NCI-H2081 treated with DMSO at 0.1 percent for 48 hours (cell line): ENCODE measurements at places on chromosomes 5 and 9.

DNA sequence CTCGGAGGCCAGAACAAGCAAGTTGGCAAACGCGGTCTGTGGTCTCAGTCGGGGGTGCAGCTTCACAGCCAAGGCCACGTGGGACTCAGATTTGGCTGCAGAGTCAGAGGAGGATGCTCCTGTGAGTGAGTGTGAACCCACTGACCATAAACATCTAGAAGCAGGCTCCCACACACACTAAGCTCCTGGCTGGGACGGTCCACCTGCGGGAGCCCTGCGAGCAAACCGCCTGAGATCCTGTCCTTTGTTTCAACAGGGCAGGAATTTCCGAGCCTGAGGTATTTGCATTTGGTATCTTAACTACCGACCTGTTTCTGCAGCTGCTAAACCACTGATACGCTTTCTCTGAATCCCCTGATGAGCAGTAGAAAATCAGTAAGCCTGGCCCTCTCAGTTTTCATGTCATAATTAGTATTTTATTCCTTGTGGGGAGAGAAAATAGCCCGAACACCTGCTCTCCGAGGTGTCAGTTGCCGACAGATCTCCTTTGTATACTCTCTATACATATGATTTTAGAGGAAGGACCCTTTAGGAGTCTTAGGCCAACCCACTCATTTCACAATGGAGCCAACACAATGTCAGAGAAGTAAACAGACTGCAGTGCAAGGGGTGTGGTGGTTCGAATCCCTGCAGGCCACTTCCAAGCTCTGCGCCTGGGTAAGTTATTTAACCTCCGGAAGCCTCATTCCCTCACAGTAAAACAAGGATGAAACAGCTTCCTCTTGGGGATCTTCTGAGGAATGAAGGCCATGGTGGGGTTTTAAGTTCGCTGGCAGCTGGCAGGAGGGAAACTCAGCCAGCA, 40.9 kb upstream of the PWWP2A start:
- peak; percentile 79 for DNase-seq

DNA sequence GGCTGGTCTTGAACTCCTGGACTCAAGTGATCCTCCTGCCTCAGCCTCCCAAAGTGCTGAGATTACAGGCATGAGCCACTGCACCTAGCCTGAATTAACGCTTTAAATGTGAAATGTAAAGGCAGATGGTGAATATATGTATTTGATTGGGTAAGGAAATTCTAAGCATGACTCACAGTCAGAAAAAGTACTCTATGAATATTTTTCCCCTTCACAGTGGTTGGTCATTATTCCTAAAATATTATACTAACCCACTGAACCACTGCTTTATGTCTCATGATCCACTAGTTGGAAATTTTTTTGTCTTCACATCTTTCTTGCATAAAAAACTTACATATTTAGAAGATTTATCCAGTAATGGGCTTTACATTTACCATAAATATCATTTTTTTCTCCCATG, 14.5 kb upstream of the TENT4A start:
- DNase-seq = no peak

- DNase-seq = no peak
These were observed 2.8 kb downstream of the GM2A start for GRCh38 chr5:151255621-151256286.

- DNase-seq = no peak
These were observed 37.1 kb downstream of the RPS6 start for GRCh38 chr9:19342947-19343346.

DNA sequence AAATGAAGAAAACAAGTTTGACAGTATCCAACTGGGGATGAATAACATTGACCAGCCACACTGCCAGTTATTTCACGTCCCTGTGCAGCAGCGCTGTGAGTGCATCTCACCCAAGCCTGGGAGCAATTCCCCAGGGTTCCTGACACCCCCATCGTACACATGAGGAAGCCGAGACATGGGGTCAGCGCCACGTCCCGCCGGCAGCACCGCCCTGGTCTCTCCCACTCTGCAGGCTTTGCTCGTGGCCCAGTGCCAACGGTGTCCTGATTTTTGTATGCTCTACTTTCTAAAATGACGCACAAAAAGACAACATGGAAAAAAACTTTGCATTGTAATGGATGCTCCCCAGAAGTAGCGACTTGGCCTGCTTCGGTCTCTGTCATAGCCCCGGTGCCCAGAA, 14.3 kb downstream of the GTF3C5 start:
- DNase-seq = no peak

- DNase-seq = no peak
These were observed 950.6 kb upstream of the NUDT12 start for GRCh38 chr5:104513121-104513602.

GRCh38 chr5:179170606-179171005, 110.4 kb downstream of the ZNF354C start:
- no peak for DNase-seq

DNA sequence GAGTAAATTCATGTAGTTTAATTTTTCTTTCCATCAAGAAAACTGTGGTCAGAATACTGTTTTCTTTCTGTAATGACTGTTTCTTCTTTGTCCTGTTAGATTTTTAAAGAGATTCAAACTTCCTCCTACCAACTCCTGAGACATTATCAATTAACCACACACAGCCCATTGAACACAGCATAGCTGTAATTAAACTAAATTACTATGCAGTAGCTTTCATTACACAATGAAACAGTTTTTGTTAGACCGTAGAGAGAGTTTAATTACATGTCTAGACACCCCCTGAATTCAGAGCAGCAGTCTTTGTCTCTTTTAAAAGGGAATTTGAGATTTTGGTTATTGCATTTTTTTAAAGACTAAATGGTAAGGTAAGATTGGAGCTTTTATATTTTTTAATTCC, 77.5 kb downstream of the STARD4 start:
- DNase-seq = no peak

DNA sequence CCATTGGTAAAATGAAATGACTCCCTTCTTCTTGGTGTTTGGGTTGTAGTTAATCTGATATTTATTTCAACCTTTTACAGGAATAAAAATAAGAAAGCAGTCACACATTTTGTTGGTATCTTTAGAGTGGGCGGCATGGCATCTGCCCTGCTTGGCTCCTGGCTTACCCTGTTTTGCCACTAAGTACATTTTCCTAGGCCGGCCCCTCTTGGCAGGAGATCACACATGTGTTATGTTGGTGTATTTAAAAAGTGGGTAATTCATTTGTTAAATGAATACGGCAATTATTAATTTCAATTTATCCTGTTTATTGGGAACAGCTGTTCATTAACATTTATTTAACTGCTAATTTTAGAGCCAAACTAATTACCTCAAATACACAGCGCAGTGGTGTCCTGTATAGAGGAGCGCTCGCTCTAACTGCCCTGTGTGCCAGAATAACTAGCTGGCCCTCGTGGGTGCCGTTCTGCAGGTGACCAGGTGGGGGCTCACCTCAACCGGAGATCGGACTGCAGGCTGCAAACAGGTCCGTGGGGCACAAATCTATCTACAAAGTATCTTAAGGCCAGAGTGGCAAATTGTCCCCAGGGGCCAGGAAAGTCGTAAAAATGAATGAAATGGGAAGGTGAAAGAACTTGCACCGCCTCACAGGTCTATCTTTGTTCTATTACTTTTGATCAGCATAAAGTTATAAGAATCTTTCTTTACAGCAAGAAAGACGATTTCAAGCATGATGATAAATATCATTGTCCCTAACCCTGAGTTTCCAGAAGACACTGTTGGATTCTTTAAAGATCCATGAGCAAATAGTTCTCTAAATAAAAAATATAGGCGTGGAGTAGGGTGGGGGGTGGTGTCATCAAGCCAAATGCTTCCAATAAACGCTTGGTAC, 26.2 kb upstream of the GPR151 start:
- peak; percentile 3 for DNase-seq

GRCh38 chr5:102796498-102796897, 41.4 kb downstream of the PAM start:
- no peak for DNase-seq

- no peak for DNase-seq
These were observed 113.8 kb downstream of the TRIM32 start for GRCh38 chr9:116800885-116801284.

- DNase-seq = peak; percentile 79
These were observed 108.4 kb upstream of the PRSS3 start for GRCh38 chr9:33686942-33687341.

GRCh38 chr9:135531096-135531495, 9.9 kb downstream of the LCN1 start:
- DNase-seq = no peak

GRCh38 chr5:134543820-134544614, 18.5 kb downstream of the JADE2 start:
- DNase-seq = no peak

DNA sequence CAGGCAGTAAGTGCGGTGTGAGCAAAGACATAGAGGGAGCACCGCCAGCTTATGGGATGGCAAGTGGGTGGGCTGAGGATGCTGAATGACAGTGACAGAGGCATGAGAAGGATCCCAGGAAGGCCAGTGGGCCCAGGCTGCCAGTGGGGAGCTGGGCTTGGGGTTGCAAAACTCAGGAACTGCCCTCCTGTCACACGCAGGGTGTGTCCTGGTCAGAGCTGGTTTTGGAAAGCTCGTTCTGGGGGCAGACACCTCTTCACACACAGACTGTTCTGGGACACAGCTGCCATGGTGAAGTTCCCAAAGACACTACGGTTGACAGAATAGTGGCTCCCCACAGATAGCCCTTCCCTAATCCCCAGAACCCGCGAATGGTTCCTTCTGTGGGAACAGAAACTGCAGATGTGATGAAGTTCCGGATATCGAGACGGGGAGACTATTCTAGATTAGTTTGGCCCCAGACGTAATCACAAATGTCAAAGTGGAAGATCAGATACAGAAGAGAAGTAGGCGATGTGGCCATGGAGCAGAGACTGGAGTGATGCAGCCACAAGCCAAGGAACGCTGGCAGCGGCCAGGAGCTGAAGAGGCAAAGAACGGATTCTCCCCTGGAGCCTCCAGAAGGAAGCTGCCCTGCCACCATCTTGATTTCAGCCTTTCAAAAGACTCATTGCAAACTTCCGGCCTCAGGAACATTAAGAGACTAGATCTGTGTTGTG, 159.0 kb downstream of the COL23A1 start:
- DNase-seq = no peak

DNA sequence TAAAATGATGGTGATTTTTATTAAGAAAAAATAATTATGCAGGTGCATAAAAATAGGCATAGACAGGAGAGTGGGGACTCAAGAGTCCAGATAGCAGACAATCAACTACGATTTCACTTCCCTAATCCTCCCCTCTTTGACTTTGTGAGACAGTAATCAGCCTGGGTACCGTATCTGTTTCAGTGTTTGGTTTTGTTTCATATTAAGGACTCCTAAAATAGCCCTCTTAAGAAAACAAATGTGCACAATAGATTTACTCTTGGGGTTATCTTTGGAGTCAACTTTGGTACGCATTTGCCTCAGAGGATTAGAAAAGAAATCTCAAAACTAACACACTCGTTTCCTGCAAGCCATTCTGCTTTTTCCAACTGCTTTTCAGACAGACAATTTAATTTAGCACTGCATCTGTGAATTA, 96.3 kb downstream of the ZNF608 start:
- no peak for DNase-seq

DNA sequence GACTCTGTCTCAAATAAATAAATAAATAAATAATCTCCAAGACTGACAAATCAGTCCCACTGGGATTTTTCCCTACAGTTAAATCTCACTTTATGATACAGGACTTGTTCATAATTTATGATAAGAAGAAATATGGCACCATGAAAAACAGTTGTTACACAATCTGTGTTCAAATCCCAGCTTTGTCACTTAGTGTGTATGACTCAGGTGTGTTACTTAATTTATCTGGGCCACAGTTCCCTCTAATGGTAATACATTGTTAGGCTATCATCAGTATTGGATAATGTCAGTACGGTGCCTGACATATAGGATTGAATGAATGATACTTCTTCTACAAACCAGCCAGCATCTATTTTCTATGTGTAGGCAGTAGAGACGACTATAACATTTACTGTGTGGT, 23.1 kb downstream of the SLC36A3 start:
- DNase-seq = no peak

GRCh38 chr9:109491590-109491989, 6.5 kb downstream of the PTPN3 start:
- DNase-seq = no peak

GRCh38 chr5:153711755-153712154, 221.3 kb downstream of the GRIA1 start:
- no peak for DNase-seq

GRCh38 chr5:131538177-131538593, 96.8 kb downstream of the RAPGEF6 start:
- DNase-seq = no peak

GRCh38 chr9:86042199-86042978, 57.0 kb downstream of the GOLM1 start:
- DNase-seq = no peak

DNA sequence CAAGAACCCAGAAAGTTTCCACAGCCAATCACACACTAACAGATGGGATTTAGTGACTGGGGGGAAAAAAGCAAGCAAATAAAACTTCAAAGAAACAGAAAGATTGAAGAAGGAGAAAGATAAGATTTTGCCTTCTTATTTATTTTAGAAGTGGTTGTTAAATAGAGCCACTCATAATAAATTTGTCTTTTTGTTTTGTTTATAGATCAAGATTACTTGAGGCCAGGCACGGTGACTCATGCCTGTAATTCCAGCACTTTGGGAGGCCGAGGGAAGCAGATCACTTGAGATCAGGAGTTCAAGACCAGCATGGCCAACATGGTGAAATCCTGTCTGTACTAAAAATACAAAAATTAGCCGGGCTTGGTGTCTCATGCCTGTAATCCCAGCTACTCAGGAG, 94.9 kb upstream of the RANBP3L start:
- no peak for DNase-seq

GRCh38 chr5:169527863-169528262, 55.7 kb upstream of the SPDL1 start:
- DNase-seq = no peak

- no peak for DNase-seq
These were observed 45.9 kb downstream of the TTC1 start for GRCh38 chr5:160054831-160055230.

- no peak for DNase-seq
These were observed 227.7 kb upstream of the GRAMD2B start for GRCh38 chr5:126195410-126196100.

DNA sequence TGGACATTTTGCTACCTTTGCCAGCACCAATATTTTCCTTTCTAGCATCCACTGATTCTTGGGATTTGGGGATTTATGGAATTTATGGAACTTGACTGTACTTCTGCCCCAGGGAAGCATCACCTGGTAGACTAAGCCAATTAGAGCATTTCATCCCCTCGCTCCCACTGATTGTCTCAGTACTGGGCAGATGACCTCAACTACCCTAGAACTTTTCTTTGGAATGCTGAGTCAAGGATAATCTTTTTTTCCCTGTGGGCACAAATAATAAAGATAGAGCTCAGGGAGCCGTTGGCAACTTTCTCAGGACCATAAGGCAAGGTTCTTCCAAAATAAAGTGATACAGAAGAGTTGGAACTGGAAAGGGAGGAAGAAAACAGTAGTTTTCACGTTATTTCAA, 438.4 kb downstream of the PLK2 start:
- DNase-seq = no peak

DNA sequence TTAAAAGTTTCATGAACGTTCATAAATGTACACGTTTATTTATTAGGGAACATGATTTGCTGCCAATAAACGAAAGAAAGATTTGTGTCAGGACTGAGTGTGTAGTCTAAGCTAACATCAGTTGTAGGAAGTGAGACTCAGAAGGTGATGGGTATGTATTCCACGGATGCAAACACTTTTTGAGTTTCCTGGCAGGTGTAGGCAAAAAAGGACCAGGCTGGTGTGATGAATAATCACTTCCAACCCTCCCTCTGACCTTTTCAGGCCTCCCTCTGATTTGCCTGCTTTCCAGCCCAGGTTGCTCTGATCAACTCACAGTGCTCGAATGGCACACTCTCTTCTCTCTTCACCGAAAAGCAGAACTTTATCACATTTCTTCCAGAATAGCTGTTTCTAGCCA, 51.8 kb downstream of the BASP1 start:
- no peak for DNase-seq

GRCh38 chr5:77991084-77991483, 214.9 kb upstream of the TBCA start:
- DNase-seq = no peak
